Activated T-cell treated with anti-CD3 and anti-CD28 coated beads, Interleukin-2, amount 50 U/mL, for 1 hour (primary cell): ENCODE measurements at places on chromosomes 6 and 20.

- DNase-seq = no peak
Measured at GRCh38 chr6:35786272-35786671, 5.5 kb downstream of the CLPSL1 start.

- DNase-seq = no peak
Measured at GRCh38 chr6:157157258-157157657, 166.1 kb downstream of the TMEM242 start.

DNA sequence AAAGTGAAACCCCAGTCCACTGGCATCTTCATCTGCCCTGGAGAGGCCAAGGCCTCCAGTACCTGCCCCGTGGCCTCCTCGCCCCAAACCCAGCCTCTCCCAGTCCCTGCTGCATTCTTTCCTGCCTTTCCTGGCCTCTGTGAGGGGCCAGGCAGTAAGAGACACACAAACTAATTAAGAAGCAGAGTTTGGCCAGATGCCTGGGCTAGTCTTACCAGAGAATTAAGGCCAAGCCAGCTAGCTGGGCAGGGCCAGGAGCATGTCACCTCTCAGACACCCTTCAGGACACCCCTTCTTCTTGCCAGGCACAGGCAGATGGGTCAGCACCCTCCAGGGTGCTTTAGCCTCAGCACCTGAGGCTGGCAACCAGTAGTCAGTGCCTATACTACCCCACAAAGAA is 2.4 kb downstream of the MDGA1 start:
- no peak for DNase-seq

DNA sequence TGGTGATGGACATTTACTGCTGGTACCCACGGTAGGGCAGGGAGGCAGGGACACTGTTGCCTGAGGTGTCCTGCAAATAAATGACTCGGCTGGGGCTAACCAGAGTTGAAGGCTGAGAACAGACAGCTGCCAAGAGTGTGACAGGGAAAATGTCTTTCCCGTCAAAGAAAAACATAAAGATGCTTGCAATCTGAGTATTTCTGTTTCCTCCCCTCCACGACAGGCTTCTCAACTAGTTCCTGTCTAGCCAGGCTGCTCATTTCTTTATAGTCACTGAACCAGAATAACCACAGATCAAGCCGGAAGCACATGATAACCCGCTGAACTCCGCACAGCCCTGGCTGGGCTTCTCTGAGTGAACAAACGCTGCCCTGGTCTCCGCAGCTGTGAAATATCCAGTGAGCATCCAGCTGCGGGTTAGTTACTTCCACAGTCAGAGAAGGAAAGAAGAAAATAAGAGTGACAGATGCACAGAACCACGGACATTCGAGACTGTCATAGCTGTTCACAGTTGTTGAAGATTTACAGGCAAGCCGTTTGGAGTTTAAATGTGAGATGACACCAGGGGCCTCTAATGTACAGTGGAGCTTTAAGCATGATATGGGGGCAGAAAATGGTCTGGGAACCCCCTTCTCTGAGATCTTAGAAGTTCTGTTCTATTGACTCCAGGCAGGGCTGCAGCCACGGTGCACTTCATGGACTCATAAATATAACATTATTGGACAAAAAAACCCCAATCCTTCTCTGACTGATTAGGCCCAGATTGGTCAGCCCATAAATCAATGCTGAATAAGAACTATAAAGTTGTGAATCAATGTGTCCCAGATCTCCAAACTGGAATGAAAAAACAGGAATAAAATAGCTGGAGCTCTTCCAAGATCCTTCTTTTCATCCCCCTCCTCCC is 299.9 kb upstream of the SUPT3H start:
- peak; percentile 44 for DNase-seq

DNA sequence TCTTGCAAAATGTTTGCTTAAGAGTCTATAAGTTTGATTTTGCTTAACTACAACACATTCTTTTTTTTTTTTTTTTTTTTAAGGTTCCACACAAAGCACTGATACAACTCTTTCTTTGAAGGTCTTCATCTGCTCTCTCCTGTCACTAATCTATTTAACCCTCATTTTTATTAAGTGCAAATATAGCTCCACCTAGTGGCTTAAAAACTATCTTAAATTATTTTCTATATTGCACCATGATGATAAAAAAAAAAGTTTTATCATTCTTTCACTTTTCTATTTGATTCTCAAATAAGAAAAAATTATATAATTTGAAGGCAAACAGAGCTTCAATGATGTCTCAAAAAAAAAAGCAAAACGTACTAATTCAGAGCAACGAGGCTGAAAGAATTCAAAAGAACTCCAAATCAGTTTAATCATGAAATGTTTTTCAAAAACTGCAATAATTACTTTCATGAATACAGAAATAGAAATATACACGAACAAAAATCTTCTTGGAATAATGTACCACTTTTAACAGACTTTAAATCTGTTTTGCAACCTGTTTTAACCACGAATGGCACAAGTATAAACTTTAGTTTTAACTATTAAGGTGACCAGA is 12.8 kb downstream of the ESF1 start:
- DNase-seq = no peak

GRCh38 chr6:35152067-35152707 is 11.0 kb upstream of the TCP11 start:
- DNase-seq = no peak
